ENCODE measurements at places on chromosomes 3 and 15. TPM values are rescaled to one million over a fixed set of nuclear protein-coding genes. Genes with fewer than 3 reads are reported as not detected.
A peak's percentile ranks its signal among the peaks of the same experiment; 100 is the strongest.

MESP1 gene
- 4.2 TPM for total RNA-seq

- H3K27me3 ChIP-seq, result peaks cover 4% of the 10 kb centered on the region
- DNase-seq, result no peak
- H3K4me1 ChIP-seq, result no peaks in the 10 kb centered on the region
- H3K4me3 ChIP-seq, result no peak overlapping the region
These were observed 487.2 kb upstream of the FRG2C start for GRCh38 chr3:75176937-75177336.

DNA sequence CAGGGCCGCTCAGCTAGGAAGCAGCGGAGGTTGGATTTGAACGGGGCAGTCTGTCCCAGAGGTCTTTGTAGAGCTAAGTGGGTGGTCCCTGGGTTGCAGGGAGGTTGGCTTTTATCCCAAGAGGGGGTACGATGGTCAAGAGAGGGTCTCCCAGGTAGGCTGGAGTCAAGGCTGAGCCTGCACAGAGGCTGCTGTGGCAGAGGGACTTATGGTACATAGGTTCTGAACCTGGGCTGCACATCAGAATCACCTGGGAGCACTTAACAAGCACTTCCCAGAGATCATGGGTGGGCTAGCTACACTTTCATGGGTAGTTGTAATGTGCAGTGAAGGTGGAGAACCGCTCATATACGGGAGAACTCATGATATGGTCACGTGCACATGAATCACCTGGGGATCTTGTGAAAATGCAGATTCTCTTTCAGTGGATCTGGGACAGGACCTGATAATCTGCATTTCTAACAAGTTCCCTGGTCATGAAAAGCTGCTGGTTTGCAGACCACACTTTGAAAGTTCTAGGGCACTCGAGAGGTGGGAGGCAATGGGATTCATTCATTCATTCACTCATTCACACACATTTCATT lies 2.9 kb upstream of the RASGRF1 start:
- no peak for DNase-seq
- H3K27ac ChIP-seq, result no peak overlapping the region
- H3K27me3 ChIP-seq, result peaks cover 85% of the 10 kb centered on the region
- H3K4me1 ChIP-seq, result peaks cover 4% of the 10 kb centered on the region

CILP gene
- total RNA-seq, result not detected

GRCh38 chr3:105984837-105985236 lies 116.0 kb upstream of the CBLB start:
- peaks cover 26% of the 10 kb centered on the region for H3K4me1 ChIP-seq
- no peaks in the 10 kb centered on the region for H3K27me3 ChIP-seq
- H3K4me3 ChIP-seq, result no peak overlapping the region
- H3K27ac ChIP-seq, result no peak overlapping the region
- no peak for DNase-seq

GRCh38 chr3:172557515-172558220 lies 34.4 kb upstream of the TNFSF10 start:
- H3K4me1 ChIP-seq, result peaks cover 19% of the 10 kb centered on the region
- H3K27me3 ChIP-seq, result no peaks in the 10 kb centered on the region
- H3K27ac ChIP-seq, result no peak overlapping the region

DNA sequence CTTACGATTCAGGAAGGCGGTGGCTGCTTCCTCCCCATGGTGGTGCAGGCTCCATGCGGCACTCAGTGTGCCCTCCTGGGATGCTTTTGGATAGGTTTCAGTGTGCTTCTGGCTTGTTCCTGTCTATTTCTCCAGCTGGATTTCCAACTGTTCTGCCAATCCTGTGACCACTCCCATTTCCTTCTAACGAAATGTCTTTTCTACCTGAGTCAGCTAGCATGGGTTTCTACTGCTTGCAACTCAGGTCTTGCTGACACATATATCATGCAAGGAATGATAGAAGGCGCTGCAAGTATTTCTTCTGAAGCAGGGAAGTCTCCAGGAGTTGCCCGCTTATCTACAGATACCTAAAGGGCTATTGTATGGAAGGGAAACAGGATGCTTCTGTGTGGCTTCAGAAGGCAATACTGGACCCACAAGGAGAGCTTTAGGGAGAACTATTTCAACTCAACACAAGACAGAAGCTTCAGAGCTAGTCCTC lies 244.4 kb downstream of the OPA1 start:
- H3K36me3 ChIP-seq, result no peaks in the 10 kb centered on the region
- no peak overlapping the region for H3K27ac ChIP-seq
- H3K4me3 ChIP-seq, result no peak overlapping the region
- no peaks in the 10 kb centered on the region for H3K4me1 ChIP-seq
- peaks cover 14% of the 10 kb centered on the region for H3K27me3 ChIP-seq

DNA sequence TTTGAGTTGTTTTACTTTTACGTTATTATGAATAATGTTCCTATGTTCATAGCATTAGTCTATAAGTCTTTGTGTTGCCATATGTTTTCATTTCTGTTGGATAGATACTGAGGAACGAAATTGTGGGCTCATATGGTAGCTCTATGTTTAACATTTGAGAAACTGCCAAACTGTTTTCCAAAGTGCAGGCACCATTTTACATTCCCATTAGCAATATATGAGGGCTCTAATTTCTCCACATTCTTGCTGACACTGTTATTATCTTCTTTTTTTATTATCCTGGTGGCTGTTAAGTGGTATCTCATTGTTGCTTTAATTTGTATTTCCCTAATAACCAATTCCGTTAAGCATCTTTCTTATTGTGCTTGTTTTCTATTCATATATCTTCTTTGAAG lies 1.8 kb upstream of the PIK3R4 start:
- peak overlapping the region; percentile 84 for H3K4me3 ChIP-seq
- H3K4me1 ChIP-seq, result peaks cover 20% of the 10 kb centered on the region
- no peak for DNase-seq
- H3K27me3 ChIP-seq, result no peaks in the 10 kb centered on the region

- no peaks in the 10 kb centered on the region for H3K36me3 ChIP-seq
- no peaks in the 10 kb centered on the region for H3K4me1 ChIP-seq
These were observed 303.8 kb downstream of the CLSTN2 start for GRCh38 chr3:140238646-140239314.

GRCh38 chr3:104316118-104316517 lies 1050.6 kb upstream of the ALCAM start:
- no peak overlapping the region for H3K4me3 ChIP-seq
- no peaks in the 10 kb centered on the region for H3K4me1 ChIP-seq
- H3K27me3 ChIP-seq, result no peaks in the 10 kb centered on the region
- H3K36me3 ChIP-seq, result no peaks in the 10 kb centered on the region
- DNase-seq, result no peak
- no peak overlapping the region for H3K27ac ChIP-seq

DNA sequence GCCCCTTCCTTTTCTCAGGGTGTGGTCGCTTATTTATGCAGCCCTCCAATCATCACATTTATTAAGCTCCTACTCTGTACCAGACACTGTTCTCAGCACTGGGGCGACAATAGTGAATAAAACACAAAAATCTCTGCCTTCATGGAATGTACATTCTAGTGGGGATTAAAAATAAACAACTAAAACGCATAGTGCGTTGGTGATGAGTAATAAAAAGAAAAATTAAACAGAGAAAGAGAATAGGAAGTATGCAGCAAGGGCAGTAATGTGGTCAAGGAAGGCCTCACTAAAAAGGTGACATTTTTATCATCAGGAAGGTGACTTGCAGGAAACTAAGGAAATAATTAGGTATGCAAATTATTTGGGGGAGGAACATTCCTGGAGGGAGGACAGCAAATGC lies 5.1 kb downstream of the SLC51B start:
- H3K27ac ChIP-seq, result no peak overlapping the region
- peaks cover 15% of the 10 kb centered on the region for H3K4me1 ChIP-seq
- H3K4me3 ChIP-seq, result no peak overlapping the region
- H3K27me3 ChIP-seq, result peaks cover 9% of the 10 kb centered on the region
- DNase-seq, result no peak
- no peaks in the 10 kb centered on the region for H3K36me3 ChIP-seq

GRCh38 chr3:133760916-133761315 lies 14.7 kb downstream of the TF start:
- no peaks in the 10 kb centered on the region for H3K36me3 ChIP-seq
- H3K27ac ChIP-seq, result no peak overlapping the region
- H3K27me3 ChIP-seq, result peaks cover 7% of the 10 kb centered on the region
- no peak for DNase-seq
- no peaks in the 10 kb centered on the region for H3K4me1 ChIP-seq

DNA sequence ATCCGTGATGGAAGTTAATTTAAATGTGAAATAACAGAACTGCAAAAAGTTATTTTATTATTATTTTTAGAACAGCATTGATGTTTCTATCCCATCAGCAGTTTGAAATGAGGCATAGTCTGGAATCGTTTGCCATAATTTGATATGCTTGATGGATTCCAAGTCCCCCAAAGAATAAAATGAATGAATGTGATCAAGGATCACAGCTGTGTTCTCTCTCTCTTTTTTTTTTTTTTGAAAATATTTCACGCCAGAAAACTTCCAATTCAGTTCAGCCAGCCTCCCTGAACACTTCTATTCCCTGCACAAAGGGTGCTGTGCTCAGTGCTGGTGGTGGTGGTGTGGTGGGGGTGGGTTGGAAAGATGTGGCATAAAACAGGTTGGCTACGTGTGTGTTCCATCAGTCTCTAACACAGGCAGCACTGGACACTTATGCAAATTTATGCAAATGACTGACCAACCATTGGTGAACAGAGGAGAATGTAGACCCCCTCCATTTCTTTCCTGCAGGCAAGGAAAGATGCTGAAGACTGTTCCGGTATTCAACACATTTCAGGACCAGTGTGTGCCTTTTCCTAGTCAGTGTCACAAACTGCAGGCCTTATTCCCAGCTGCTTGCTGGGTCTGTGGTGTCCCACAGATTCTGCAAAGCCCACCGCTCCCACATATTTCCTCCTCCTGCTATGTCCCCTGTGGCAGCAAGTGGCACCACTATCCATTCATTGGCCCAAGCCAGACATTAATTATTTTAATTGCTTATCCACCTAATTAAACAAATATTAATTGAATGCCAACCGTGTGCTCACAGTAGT lies 10.6 kb downstream of the ARNT2 start:
- H3K4me1 ChIP-seq, result no peaks in the 10 kb centered on the region
- DNase-seq, result no peak
- no peaks in the 10 kb centered on the region for H3K36me3 ChIP-seq
- H3K4me3 ChIP-seq, result no peak overlapping the region
- no peak overlapping the region for H3K27ac ChIP-seq
- peaks cover 47% of the 10 kb centered on the region for H3K27me3 ChIP-seq

LZTFL1 gene
- 4.7 TPM for total RNA-seq
